AG20443 (cell line): ENCODE measurements at places on chromosomes 6 and 20.

DNA sequence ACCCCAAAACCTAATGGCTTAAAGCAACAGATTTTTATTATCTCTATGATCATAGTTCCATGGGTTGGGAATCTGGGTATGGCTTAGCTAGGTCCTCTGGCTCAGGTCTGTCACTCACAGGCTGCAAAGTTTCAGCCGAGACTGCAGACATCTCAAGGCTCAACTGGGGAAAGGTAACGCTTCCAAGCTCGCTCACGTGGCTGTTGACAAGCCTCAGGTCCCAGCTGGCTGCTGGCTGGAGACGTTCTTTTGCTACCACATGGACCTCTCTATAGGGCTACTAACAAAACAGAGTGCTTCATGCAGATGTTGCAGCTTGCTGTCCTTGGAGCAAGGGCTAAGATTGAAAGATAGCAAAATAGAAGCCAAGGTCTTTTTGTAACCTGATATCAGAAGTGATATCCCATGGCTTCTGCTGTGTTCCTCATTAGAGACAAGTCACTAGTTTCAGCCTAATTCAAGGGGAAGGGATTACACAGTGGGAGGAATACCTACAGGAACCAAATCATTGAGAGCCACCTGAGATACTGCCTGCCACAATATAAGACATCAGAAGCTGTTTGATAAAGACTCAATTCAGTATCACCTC is 6.6 kb downstream of the HTR1E start:
- DNase-seq: no peak

DNA sequence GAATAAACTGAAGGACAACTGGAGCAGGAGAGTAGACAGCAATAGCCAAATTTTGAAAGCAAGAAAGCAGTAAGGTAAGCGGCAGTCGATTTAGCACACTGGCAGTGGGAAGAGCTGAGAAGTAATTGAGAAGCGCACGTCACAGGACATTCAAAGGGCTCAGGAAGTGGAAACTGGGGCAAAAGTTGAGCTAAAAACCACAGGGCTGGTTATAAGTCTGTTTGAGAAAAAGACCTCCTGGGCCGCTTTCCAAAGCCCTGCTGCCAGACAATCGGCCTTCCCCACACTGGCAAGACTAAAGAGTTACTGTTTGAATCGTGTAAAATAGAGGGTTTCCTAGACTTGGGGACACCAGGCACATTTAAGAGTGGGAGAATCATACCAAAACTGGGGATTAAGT is 161.4 kb downstream of the DNAH8 start:
- no peak for DNase-seq

GRCh38 chr6:163834226-163834970 is 419.9 kb downstream of the QKI start:
- no peak for DNase-seq

GRCh38 chr20:1888796-1889463 is 6.3 kb upstream of the SIRPA start:
- no peak for DNase-seq

DNA sequence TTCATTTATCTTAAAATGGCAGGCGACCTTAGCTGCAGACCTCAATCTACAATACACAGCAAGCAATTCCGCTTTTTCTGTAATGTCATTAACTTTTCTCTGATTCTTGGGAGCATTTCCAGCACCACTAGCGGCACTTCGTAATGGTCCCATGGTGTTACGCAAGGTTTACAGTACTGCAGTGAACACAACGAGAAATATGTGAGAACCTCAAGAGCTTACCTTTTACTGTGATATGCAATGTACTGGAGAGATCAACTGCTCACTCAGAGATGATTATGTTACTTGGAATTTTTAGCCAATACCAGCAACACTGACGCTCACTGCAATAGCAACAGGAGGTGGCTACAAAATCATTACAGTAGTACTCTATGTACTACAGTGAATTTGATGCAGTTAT is 2.8 kb upstream of the CEP43 start:
- DNase-seq: no peak

DNA sequence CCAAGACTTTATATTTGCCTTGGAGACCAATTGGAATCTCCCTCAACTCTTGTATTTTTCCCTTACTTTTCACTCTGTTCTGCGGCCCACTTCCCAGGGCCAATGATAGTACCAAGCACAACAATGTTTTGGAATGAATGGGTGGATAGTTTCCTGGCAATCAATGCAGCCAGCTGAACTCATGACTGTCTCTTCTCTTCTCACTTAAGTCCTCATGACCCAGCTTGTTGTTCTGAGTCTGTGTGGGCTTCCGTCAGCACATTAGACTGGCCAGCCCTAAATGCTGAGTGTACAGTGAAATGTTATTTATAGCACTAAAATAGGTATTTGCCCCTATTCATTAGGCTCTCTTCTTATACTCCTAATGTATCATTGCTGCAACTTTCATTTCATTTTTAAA is 5.6 kb upstream of the MBOAT1 start:
- no peak for DNase-seq

- DNase-seq: no peak
Measured at GRCh38 chr20:22282696-22283095, 301.7 kb downstream of the FOXA2 start.

- DNase-seq: no peak
Measured at GRCh38 chr20:57265336-57265996, 975 bp downstream of the BMP7 start.

- DNase-seq: no peak
Measured at GRCh38 chr20:5910186-5910585, 40.1 kb downstream of the TRMT6 start.

DNA sequence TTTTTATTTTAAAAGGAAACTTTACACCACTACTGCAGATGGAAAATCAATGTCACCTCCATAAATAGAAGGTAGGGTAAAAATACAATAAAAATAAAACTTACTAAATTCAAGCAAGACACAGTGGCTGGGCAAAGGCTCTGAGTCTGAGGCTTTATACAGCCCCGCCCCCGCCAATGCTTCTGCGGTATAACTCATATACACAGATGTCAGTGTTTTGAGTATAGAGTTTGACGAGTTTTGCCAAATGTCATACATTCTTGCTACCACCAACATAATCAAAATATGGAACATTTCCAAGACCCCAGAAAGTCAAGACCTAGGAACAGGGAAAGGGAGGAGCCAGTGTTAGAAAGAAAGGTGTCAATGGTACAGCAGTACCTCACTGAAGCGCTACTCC is 12.8 kb downstream of the NFATC2 start:
- no peak for DNase-seq

DNA sequence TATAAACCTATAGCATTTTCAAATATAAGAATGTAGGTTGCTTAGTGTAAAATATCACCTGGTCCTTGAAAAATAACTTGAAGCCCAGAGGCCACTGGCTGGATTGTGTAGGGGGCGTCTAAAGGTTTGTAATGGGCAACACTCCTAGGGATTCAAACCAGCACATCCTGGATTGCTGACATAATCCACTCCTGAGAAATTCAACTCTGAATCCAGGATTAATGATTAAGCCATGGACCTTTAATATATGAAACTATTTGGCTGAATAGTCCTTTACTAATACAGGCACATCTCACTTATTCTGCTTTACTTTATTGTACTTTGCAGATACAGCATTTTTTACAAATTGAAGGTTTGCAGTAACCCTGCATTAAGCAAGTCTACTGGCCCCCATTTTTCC is 160.8 kb downstream of the UBE3D start:
- DNase-seq: no peak

DNA sequence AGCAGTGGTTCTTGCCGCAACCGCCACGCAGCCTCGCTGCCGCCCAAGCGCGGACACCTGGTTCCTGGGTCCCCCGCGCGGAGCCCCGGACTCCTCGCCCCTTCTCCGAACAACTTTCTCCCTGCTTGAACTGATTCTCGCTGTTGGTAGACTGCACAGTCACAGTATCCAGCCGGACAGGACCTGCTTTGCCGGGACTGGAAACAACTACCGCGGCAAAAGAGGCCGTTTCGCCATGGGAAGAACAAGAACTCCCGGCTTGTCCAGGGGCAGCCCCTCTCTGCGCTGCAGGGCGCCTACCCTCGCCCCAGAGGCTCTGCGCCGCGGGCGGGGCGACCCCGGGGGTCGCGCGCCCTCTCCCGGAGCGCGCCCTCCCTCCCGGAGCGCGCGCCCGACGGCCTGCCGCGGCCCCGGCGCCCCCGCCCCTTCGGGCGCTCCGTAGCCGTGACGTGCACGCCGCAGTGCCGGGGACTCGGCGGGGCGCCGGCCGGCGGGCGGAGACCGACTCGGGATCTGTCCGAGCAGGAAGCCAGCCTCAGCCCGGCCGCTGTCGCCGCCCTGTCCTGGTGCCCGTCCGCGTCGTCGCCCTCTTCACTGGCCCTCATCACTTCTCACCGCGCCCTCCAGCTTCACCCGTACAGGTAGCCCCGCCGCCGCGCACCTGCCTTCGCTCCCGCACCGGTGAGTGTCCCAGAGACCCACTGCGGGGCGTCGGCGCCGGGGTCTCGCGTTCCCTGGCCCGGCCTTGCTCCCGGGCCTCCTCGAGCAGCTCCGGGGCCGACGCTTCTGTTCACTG is at the start of gene MYO6:
Gene MYO6 (plus strand): TSS at position 497 of the 796 bp plus-strand sequence. CDS start 68,309 bp downstream, outside the sequence.
- peak; percentile 94 for DNase-seq

DNA sequence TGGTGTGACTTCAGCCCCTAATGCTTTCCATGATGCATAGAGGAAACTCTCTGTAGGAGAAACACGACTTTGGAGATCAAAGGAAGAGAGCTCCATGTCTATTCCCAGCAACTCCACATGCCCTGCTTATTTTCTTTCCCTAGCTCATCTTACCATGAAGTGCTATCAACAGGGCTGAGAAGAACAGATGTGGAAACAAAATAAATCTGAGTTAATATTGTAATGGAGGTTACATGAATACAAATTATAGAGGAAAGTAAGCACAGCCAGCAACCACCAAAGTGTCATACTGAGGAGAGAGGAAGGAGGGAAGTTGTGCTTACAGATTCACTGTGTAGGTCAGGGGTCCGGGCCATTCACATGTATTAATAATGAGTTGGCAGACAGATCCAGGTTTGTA is 157.5 kb downstream of the RFPL4B start:
- DNase-seq: no peak

DNA sequence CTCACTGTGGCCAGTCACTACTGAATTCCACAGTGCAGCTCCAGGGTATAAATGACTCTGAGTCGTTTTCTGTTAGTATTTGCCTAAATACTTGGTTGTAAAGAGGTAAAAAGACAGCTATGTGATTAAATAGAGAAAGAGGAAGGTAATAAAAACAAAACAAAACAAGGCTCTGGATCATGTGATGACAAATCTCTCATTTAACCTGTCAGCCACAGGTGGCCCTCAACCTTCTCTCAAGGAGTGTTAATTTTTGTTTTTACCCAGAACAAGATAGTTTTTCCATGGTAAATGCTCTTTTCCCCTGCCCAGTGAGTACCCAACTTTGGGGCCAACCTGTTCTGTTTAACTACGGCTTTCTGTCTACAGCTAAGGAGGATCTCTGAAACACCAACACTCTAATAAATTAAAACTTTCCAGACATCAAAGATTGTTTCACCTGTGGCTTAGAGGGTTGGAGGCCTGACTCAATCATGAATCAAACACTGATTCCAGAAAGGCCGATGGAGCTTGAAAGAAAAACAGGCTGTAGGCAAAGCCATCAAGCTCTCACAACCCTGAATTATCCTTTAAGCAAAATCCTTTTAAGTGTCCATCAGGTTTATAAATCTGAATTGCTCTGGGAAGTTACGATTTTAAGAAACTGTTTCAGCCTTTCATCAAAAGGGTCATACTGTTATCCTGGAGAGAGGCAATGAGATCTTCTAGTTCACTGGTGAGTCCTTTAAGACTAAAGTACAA is 81.5 kb upstream of the BCLAF1 start:
- DNase-seq: no peak

- DNase-seq: peak; percentile 85
Measured at GRCh38 chr20:33299111-33299603, 16.1 kb downstream of the BPIFB1 start.

- no peak for DNase-seq
Measured at GRCh38 chr6:54929245-54929909, 82.8 kb downstream of the FAM83B start.

DNA sequence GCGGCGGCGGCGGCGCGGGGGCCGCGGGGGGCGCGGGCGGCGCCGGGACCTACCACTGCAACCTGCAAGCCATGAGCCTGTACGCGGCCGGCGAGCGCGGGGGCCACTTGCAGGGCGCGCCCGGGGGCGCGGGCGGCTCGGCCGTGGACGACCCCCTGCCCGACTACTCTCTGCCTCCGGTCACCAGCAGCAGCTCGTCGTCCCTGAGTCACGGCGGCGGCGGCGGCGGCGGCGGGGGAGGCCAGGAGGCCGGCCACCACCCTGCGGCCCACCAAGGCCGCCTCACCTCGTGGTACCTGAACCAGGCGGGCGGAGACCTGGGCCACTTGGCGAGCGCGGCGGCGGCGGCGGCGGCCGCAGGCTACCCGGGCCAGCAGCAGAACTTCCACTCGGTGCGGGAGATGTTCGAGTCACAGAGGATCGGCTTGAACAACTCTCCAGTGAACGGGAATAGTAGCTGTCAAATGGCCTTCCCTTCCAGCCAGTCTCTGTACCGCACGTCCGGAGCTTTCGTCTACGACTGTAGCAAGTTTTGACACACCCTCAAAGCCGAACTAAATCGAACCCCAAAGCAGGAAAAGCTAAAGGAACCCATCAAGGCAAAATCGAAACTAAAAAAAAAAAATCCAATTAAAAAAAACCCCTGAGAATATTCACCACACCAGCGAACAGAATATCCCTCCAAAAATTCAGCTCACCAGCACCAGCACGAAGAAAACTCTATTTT is 2.0 kb downstream of the FOXC1 start:
- DNase-seq: no peak

DNA sequence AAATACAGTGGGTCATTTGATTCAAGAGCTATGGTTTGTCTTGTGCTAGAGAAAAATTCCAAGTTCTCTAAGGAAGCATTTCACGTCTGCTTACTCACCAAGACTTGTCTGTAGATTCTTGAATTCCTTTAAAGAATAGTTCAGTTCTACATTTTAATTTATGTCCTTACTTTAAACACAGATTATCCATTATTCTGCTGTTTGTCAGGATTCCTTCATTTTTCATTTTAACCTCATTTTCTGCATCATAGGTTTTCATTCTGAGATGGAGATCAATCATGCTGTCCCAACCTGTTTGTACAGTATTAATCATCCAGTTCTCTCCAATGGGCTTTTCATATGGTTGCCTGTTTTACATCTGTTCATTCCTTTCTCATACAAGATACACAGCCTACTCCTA is 24.5 kb upstream of the POPDC3 start:
- no peak for DNase-seq

DNA sequence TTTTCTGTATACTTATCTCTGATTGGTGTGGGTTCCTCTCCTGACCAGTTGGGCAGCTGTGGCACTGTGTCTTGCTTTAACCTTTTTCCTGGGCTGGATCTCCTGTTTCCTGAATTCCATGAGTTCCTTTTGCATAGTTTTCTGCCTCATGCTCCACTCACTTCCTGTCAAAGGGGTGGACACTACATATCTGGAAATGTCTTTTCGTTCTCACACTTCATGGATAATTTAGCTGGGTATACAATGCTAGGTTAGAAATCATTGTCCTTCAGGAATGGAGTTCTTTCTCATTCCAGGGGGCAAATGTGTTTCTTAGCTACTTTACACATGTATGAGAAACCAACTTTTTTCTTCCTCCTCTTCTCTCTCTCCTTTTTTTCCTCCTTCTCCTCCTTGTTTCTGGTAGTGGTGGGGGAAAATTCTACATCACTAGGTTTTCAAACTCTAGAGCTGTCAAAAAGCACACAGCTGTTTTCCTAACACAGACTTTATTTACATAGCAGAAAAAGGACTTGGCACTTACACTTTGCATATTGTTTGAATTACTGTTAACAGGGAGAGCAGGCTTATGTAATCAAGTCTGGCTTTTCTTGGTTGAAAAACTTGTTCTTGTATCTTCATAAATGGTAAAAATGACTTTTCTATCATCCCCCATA is 9.0 kb upstream of the DDX27 start:
- no peak for DNase-seq
